Activated CD8-positive, alpha-beta memory T cell treated with anti-CD3 and anti-CD28 coated beads for 1 hour (primary cell): ENCODE measurements at places on chromosomes 13 and 19.

DNA sequence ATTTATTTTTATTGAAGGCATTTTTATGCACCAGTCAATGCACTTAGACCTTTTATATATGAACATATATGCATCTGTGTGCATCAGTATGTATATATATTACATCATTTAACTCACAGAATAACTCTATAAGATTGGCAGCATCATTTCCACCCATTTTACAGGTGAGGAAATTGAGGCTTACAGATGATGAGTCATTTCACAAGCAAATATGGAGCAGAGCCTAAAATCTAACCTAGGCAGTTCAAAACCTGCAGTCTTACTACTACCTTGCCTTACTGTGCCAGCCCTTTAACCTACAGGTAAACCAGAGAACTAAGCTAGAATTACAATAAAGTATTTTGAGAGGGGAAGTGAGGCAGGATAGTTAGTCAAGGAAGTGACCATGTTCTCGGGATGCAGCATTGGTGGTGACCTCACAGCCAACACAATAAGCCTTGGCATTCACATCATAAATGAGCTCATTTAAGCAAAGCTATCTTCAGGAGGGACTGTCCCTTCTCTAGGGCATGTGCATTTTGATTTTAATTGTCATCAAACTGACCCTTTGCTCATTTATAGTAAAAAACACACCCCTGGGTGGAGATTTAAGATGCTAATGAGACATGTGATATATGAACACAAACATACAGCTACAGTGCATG is 274.3 kb downstream of the DCLK1 start:
- no peak for DNase-seq

- no peak for DNase-seq
Observed at GRCh38 chr19:47848823-47849473, 10.1 kb upstream of the TPRX2 start.

- DNase-seq = no peak
Observed at GRCh38 chr13:59279576-59279975, 884.2 kb downstream of the DIAPH3 start.

DNA sequence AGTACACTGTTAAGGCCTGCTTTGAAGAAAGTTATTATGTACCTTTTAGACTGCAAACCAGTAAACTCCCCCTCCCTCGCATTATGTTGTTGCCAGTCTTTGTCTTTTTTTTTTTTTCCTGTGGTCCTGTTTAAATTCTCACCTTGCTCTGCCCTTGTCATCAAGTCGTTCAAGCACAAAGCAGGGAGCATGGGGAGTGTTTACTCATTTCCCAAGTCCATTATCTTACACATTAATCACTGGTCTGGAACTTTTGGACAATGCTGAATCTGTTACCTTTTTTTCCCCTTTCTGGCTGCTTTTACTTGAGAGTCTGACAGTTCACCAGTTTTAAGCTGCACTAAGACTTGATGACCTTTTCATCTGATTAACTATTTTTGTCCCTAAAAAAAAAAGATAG is 108.2 kb downstream of the DACH1 start:
- DNase-seq = no peak

DNA sequence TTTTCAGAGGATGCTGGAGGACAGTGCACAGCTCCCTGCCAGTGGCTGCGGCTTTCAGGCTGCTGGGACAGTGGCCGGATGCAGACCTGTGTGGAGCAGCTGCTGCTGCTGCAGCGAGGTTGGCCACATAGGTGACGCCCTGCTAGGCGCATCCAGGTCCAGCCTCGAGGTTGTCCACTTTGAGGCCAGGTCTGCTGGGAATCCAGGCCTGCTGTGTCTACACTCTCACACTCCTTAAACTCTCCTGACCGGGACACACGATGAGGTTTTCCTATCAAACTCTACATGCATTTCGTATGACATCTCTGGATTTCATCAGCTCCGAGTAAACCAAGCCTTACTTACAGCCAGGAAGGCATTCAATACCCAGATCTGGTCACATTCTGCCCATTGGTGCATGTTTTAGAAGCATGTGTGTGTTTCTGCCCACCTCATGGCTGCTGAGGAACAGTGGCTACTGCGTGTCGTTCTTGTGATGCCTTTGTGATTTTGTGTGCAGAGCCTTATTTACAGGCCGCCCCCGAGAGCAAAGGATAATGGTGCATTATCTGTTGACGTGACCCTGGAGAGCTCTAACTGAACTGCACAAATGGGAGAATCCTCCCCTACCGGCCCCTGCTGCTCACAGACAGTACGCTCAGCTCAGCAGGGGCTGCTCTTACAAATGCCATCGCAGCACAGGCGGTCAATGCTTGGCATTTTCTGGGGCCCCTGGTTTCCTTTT is 12.3 kb upstream of the MCF2L start:
- DNase-seq = no peak

DNA sequence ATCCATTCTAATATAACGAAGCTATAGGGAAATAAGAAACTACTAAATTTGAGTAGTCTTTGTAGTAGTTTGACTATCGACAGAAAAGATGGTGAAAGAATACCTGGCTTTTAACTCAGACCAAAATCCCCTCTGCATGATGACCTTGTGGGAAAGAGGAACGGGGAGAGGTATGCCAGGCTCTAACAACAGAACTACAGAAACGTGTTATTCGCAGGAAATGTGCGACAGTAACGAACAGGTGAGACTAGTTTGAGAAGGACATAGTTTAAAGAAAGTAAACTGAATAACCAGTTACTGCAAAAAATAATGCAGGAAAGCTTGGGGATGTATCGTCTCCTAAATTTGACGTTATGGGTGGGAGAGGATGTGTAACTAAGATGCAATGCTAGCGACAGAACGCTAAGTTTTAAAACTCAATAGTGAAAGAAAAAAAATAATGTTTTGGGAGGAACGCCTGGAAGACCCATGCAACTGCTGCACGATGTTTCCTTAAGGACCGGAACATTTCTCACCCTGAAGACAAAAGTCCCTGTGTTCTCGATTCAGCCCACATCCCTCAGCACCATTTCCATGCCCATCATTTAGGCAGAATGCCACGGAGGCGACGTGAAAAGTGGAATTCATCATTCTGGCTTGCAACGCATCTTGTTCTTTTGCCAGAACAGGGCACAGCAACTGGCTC is 1.6 kb upstream of the RAP2A start:
- DNase-seq = no peak

DNA sequence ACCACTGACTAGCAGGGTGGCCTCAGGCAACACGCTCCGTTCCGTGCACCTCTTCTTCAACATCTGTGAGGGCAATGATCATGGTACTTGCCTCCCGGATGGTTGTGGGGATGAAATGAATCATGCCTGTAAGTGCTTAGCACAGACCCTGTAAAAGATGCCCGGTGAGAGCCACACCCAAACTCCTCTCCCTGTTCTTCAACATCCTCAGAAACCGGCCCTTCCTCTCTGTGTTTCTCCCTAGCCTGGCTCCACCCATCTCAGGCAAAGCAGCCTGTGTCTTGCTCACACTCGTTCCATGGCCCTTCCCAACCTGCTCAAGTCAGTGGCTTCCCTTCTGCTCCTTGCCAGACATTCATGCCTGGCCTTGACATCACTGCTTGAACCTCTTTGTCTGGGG is 5.8 kb upstream of the DMKN start:
- no peak for DNase-seq

GRCh38 chr13:42967660-42968059 is 24.4 kb downstream of the EPSTI1 start:
- DNase-seq = no peak

- DNase-seq = no peak
Observed at GRCh38 chr13:81551036-81551435, 1210.1 kb upstream of the SPRY2 start.

DNA sequence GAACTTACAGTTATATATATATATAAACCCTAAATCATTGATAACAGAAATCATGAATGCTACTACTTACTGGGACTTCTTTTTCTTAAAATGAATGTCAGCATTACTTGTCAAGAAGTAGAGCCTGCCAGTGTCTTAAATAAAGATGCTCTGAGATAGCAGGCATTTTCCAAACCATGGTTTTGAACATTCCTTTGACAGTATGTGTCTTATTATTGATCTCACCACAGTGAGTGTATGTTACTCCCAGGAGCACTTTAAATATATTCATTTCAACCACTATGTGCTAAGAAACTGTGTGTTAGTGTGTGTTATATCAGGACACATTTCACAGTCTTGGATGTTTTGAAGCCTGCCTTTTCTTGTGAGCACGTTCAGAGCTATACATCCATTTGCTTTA is 28.2 kb downstream of the TNFRSF19 start:
- no peak for DNase-seq

- DNase-seq = no peak
Observed at GRCh38 chr19:10093295-10094186, 7.4 kb downstream of the SHFL start.
